Activated CD8-positive, alpha-beta T cell treated with anti-CD3 and anti-CD28 coated beads for 36 hours (primary cell): ENCODE measurements at places on chromosomes 6 and 20. TPM values are rescaled to one million over a fixed set of nuclear protein-coding genes. Genes with fewer than 3 reads are reported as not detected.

DNA sequence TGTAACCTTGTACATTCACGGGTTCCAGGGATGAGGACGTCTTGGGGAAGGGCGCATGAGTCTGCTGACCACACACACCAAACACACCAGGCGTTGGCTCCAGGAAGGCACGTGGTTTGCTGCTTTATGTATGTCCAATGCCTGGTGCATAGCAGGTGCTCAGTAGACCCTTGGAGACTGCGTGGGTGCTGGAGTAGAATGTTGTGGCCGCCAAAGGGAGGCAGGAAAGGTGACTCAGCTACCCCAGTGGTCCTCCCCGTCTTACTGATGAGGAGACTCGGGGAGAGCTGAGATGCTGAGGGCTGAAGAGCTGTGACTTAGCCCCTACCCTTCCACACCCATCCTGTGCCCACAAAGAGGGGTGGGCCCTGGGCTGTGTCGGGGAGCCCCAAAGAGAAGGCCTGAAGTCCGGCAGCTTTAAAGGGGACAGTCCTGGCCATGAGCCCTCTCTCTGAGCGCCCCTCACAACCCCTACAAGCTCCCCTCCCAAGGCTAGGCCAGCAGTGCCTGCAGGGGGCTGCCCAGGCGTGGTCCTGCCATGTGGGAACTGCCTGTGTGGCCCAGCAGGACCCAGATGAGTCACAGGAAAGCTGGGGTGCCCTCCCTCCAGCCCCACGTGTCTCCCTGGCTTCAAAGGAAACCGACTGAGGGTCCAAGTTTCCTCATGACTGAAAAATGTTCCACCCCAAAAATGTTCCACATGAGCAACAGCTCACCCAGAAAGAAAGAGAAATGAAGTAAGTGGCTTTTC is 28.0 kb upstream of the PTGIS start:
- H3K27ac ChIP-seq, result peak overlapping the region; percentile 96
- H3K4me3 ChIP-seq, result peak overlapping the region; percentile 85
- DNase-seq, result peak; percentile 96
- peaks cover 70% of the 10 kb centered on the region for H3K4me1 ChIP-seq
- peaks cover 30% of the 10 kb centered on the region for H3K36me3 ChIP-seq

DNA sequence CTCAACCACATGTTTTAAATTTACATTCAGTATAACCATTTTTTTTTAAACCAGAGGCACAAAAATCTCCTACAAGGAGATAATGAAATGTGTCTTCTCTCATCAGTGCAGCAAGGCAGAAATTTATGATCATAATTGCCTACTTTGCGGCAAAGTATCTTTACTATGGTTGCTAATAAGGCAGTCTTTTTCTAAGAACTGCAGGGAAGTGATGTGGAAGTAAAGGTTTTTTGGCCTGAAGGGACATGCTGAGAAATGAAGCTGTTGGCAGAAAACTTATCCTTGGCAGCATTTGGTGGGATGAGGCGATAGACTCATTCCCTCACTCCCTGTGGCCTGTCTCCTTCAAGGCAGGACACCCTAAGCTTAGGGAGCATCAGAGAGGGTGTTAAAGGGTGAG is 48.7 kb downstream of the SCGN start:
- no peaks in the 10 kb centered on the region for H3K4me1 ChIP-seq
- H3K27me3 ChIP-seq, result peaks cover 3% of the 10 kb centered on the region
- no peak overlapping the region for H3K27ac ChIP-seq
- H3K36me3 ChIP-seq, result no peaks in the 10 kb centered on the region
- DNase-seq, result no peak
- no peak overlapping the region for H3K4me3 ChIP-seq

GRCh38 chr6:31399589-31400466 is 3.6 kb upstream of the MICA start:
- no peaks in the 10 kb centered on the region for H3K27me3 ChIP-seq
- peak overlapping the region; percentile 81 for H3K4me3 ChIP-seq
- H3K4me1 ChIP-seq, result peaks cover 44% of the 10 kb centered on the region
- H3K27ac ChIP-seq, result peak overlapping the region; percentile 93
- peaks cover 2% of the 10 kb centered on the region for H3K36me3 ChIP-seq

KCNK16 gene
- not detected for total RNA-seq

SH3BGRL2 gene
- total RNA-seq, result 0.70 TPM

KIAA1586 gene
- 18.7 TPM for total RNA-seq
